ENCODE measurements at places on chromosomes 7 and 10.

- peaks cover 9% of the 10 kb centered on the region for H3K36me3 ChIP-seq
- peak; percentile 78 for DNase-seq
- peaks cover 2% of the 10 kb centered on the region for H3K4me1 ChIP-seq
- no peaks in the 10 kb centered on the region for H3K27me3 ChIP-seq
- no peak within 1 kb of the TSS for H3K27ac ChIP-seq
Observed at GRCh38 chr10:102418622-102419268, at the start of gene PSD. Gene PSD (minus strand): TSS chr10:102418785. CDS start chr10:102417038, 1,747 bp downstream.

DNA sequence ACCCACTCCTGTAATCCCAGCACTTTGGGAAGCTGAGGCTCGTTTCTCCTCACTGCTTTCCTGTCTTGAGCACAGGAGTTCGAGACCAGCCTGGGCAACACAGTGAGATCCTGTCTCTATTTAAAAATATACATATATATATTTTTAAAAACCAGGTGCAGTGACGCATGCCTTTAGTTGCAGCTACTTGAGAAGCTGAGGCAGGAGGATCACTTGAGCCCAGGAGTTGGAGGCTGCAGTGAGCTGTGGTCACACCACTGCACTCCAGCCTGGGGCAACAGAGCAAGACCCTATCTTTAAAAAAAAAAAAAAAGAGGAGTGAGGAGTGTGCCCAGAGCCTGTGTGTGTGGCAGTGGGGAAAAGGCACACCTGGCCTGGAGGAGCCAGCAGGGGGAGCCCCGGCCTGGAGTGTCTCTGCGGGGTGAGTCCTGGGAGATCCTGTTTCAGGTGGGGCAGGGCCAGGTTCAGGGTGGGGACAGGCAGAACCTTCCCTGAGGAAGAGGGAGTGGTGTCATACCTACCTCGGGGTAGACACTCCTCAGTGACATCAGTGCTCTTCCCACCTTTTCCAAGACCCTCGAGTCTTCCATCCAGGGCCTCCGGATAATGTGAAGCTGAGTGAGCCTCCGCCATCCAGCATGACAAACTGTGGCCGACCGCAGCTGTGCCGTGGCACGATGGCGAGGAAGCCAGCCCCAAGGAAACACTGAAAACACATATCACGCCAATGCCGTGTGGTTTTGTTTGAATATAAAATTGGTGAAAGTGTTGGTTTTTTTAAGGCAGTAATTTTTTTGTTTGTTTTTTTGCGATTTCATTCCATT, 9.0 kb upstream of the ARPC1B start:
- H3K4me3 ChIP-seq, result no peak overlapping the region
- peak; percentile 80 for DNase-seq
- peaks cover 12% of the 10 kb centered on the region for H3K36me3 ChIP-seq
- no peaks in the 10 kb centered on the region for H3K27me3 ChIP-seq

GRCh38 chr10:12670004-12670403, 320.7 kb downstream of the CAMK1D start:
- no peaks in the 10 kb centered on the region for H3K27me3 ChIP-seq
- no peak overlapping the region for H3K4me3 ChIP-seq
- no peak for DNase-seq

- H3K4me3 ChIP-seq, result no peak overlapping the region
- H3K27ac ChIP-seq, result no peak overlapping the region
- no peaks in the 10 kb centered on the region for H3K36me3 ChIP-seq
Observed at GRCh38 chr10:73650537-73651331, 5.1 kb downstream of the SYNPO2L start.

DNA sequence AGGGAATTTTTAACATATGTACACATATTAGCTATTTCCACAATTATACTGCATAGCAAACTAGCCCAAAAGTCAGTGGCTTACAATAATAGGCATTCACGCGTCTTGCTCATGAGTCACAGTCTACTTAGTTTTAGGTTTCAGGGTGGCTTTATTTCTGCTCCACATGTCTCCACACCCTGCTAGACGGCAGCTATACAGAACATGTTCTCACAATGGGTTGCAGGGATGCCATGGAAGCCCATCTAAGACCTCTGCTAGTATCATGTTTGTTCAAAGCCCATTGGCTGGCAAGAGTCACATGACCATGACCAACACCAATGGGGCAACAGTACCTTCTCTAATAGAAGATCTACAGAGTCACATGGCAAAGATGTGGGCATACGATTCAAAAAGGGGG, 96.3 kb upstream of the NEBL start:
- H3K4me3 ChIP-seq, result no peak overlapping the region
- no peaks in the 10 kb centered on the region for H3K4me1 ChIP-seq
- peaks cover 4% of the 10 kb centered on the region for H3K36me3 ChIP-seq
- no peaks in the 10 kb centered on the region for H3K27me3 ChIP-seq

DNA sequence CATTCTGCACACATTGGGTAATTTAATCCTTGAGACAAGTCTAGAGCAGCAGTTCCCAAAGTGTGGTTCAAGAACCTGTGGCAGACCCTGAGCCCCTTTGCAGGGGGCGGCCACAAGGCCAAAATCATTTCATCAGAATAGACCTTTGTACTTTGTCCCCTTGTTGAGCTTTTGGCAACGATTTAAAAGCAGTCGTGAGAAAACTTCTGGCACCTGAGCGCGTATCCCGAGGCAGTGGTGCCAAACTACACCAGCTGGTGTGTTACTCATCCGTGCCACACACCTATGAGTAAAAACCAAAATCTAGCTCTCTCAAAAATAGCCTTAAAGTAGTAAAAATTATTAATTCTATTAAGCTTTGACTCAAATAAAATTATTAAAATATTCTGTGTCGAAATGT, 306.8 kb downstream of the SDK1 start:
- H3K4me1 ChIP-seq, result no peaks in the 10 kb centered on the region
- no peak for DNase-seq
- H3K4me3 ChIP-seq, result no peak overlapping the region
- no peak overlapping the region for H3K27ac ChIP-seq

GRCh38 chr7:141709749-141710148, 1.6 kb downstream of the WEE2 start:
- H3K27me3 ChIP-seq, result no peaks in the 10 kb centered on the region
- peaks cover 8% of the 10 kb centered on the region for H3K4me1 ChIP-seq
- no peak overlapping the region for H3K27ac ChIP-seq
- no peak for DNase-seq
- no peak overlapping the region for H3K4me3 ChIP-seq
- no peaks in the 10 kb centered on the region for H3K36me3 ChIP-seq

DNA sequence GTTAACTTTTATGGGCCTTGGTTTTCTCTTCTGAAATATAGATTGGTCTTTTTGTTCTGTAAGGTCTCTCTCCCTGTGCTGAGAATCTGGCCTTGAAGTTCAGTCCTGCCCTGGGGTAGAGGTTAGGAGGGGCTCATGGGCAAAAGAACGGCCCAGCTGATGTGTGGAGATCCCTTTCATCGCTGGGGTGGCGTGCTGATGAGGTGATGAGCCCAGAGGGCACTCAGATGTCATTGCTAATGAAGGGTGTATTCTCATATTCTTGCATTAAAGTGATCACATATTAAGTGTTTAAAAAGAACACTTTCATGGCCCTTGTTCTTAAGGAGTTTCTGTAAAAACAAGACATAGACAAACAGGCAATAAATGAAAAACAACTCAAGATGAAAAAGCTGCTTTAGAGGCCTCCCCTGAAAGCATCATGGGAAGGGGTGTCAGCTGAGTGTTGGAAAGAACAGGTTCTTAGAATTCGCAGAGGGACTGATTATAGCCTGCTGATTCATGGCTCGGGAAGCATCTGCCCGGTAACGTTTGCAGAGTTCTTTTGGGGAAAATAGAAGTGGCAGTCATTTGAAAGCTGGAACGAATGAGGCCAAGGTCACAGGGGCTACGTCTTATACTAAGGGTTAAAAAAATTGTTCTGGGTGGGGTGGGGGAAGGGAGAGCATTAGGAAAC, 72.5 kb upstream of the GPR158 start:
- H3K4me1 ChIP-seq, result peaks cover 4% of the 10 kb centered on the region
- H3K27ac ChIP-seq, result no peak overlapping the region
- no peak for DNase-seq
- no peak overlapping the region for H3K4me3 ChIP-seq
- H3K36me3 ChIP-seq, result no peaks in the 10 kb centered on the region

- H3K4me3 ChIP-seq, result no peak overlapping the region
- H3K36me3 ChIP-seq, result peaks cover 6% of the 10 kb centered on the region
- peaks cover 7% of the 10 kb centered on the region for H3K4me1 ChIP-seq
- H3K27ac ChIP-seq, result no peak overlapping the region
Observed at GRCh38 chr10:131656431-131656841, 244.4 kb upstream of the PPP2R2D start.

DNA sequence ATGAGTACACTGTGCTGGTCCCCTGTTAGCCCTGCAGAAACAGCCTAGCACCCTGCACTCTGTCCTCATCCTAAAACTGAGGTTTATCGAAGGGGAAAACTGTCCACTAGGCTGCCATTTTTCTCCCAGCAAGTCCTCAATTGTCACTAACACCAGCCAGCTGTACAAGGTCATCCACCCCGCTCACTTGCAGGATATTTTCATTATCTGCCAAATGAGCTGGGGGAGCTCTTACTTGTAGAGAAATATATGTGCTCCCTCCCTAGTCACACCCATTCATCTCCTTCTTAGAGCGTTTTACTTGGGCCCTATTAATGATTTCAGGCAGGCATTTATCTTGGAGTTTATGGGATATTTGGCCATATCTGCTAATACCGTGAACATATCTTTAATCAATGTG, 413.5 kb upstream of the NFE2L3 start:
- no peak overlapping the region for H3K27ac ChIP-seq
- no peak overlapping the region for H3K4me3 ChIP-seq
- no peaks in the 10 kb centered on the region for H3K36me3 ChIP-seq
- no peak for DNase-seq

DNA sequence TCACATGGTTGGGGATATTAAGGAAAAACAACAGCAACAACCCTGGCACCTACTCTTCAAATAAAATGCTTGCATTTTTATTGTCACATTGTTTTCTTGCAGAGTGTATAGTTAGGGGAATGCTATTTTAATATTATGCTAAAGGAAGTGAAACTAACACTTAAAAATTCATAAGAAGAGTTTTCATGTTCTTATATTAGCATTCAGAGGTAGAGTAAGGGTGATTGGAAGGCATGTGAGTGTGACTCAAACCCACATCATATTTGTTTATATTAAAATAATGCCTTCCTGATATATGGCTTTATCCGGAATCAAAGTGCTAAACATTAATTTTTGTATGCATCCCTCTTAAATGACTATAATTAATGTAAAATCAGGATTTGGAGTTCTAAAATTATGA, 59.8 kb upstream of the TES start:
- H3K27me3 ChIP-seq, result no peaks in the 10 kb centered on the region
- no peak for DNase-seq
- no peaks in the 10 kb centered on the region for H3K36me3 ChIP-seq
- no peak overlapping the region for H3K4me3 ChIP-seq
- no peak overlapping the region for H3K27ac ChIP-seq

DNA sequence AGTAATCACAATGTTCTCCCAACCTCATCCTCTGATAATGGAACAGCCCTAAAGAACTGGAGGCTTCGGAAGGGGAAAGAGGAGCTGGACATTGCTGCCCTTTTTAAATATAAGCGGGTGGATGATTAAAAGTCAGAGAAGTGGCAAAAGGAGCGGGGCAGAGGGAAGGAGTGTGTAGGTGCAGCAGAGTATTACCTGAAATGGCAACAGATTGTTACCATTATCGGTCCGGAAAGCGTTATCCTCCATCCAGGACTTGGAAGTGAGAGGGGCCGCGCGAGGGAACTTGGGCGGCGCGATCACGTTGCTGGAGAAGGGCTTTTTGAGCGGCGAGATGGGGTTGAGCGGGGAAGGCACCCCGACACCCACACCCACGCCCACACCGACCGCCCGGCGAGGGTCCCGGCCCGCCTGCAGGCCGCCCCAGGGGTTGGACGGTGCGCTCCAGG, 51.7 kb downstream of the CPEB3 start:
- H3K27me3 ChIP-seq, result peaks cover 18% of the 10 kb centered on the region
- no peaks in the 10 kb centered on the region for H3K36me3 ChIP-seq
- peak overlapping the region; percentile 87 for H3K4me3 ChIP-seq
- no peak overlapping the region for H3K27ac ChIP-seq
- no peaks in the 10 kb centered on the region for H3K4me1 ChIP-seq
- DNase-seq, result no peak

DNA sequence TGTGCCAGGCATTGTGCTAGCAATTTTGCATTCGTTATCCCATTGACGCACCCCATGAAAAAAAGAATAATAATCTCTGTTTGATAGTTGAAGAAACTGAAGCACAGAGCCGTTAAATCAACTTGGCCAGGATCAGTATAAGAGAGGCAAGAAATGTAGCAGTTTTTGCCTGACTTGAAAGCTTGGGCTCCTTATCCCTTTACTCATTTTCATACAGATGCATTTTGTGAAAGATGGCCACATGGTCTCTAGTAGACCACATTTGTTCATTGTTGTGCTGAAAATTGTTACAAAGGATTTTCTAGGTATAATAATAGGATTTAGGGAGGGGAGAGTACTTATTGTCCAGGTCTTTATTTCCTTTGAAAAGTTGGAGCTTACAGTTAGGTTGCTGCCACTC, 14.7 kb downstream of the AUTS2 start:
- H3K36me3 ChIP-seq, result no peaks in the 10 kb centered on the region
- H3K27me3 ChIP-seq, result peaks cover 80% of the 10 kb centered on the region
- DNase-seq, result no peak
- H3K4me3 ChIP-seq, result no peak overlapping the region
- peaks cover 4% of the 10 kb centered on the region for H3K4me1 ChIP-seq
- no peak overlapping the region for H3K27ac ChIP-seq

DNA sequence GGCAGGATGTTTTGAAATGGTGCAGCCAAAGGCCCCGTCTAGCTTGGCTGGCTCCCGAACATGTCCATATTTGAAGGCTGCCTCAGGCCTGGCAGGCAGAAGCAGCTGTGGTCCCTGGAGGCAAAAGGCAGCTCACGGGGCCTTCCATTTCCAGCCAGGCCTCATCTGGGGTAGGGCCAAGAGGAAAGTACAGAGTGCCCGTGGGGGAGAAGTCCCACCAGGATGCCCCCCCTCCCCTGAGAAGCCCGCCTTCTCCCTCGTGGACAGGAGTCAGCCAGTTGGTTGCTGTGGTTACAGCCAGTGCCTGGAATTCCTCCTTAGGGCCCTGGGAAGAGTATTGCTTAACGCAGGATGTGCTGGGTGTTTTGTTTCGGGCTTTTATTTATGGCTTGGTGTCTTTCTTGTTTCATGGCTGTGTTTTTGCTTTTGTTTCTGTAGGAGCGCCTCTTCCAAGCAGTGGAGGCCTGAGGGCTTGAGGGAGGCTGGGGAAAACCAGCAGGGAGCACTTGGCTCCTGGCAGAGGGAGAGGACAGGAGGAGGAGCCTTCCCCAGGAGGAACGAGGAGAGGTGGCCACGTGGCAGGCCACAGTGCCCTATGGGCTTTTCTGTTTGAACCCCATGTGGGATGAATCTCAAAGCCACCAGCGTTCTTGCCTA, 45.4 kb downstream of the CHST3 start:
- no peak overlapping the region for H3K27ac ChIP-seq
- H3K4me1 ChIP-seq, result no peaks in the 10 kb centered on the region
- H3K27me3 ChIP-seq, result no peaks in the 10 kb centered on the region
- DNase-seq, result no peak
- no peak overlapping the region for H3K4me3 ChIP-seq

- no peaks in the 10 kb centered on the region for H3K36me3 ChIP-seq
- H3K27me3 ChIP-seq, result no peaks in the 10 kb centered on the region
- DNase-seq, result no peak
- H3K4me3 ChIP-seq, result no peak overlapping the region
- no peaks in the 10 kb centered on the region for H3K4me1 ChIP-seq
Observed at GRCh38 chr10:58998924-58999713, 177.3 kb upstream of the PHYHIPL start.

Data from H9 (cell line).